ENCODE measurements at places on chromosomes 12 and 14.
A peak's percentile ranks its signal among the peaks of the same experiment; 100 is the strongest.

- DNase-seq = no peak
Observed at GRCh38 chr14:68814238-68814538, 21.3 kb upstream of the ZFP36L1 start.

GRCh38 chr12:81644503-81644902, 114.6 kb downstream of the PPFIA2 start:
- DNase-seq = no peak

DNA sequence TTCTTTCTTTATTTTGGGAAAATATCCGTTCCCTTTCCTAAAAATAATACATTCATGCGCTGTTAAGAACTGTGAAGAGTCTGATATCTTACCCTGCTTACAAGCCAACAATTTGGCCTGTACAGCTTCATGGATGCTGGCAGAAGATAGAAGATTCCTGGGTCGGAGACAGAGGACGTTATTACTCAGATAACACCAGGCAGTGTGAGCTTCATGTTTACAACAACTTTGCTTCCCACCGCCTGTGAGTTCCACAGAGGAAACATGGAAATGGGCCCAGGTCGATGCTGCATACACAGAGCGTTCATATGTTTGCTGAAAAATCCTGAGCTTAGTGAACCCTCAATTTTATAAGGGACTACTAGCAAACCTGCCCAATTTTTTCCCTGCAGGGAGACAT, 705.6 kb upstream of the SEL1L start:
- no peak for DNase-seq

DNA sequence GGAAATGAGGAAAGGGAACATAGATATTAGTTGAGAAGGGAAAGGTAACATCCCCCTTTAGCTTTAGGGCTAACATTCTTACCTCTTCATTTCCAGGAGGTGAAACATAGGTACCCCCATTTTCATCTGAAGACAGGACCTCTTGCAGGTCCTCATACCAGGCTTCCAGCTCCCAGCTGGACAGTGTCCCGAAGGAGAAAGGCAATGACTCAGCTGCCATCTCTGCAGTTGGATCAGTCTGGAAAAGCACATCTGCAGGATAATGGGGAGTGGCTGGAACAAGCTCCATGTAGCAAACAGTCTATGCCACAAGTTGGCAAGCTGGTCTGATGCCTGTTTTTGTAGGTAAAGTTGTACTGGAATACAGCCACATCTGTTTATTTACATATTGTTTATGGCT, 3.1 kb downstream of the DDIT3 start:
- no peak for DNase-seq

GRCh38 chr14:31592631-31593030, 31.4 kb downstream of the NUBPL start:
- no peak for DNase-seq

DNA sequence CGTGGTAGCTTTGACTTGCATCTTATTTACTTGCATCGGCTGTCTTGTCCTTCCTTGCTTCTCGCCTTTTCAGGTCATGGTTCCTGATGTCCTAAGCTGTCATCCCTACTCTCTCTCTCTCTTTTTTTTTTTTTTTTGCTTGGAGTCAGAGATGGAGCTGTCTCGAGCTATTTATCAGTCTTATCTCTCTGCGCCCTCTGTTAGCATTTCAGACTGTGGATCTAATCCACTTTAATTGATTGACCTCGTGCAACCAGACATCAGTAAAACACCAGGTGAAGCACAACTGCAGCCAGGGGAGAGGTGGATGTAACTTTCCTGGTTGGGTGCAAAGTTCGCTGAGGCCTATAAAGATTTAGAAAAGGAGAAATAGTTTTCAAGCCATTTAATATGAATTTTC, 554.8 kb downstream of the DIO2 start:
- DNase-seq = no peak

DNA sequence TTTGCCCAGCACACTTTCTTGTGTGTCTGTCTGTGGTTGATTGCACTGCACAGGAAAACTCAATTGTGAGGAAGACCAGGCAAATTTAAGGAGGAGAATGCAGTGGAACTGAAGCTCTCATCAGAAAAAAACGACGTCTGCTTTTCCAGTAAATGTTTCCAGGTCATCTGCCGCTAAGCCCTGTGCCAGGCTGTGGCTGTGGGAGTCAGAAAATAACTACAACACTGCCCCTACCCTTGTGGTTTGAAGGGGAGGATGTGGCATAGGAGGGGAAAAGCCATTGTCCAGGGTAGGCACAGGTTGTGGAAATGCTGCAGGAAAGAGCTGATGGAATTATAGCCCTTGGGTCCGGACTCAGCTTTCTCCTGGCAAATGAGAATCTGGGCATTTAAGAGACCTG, 259.7 kb upstream of the TMEM132C start:
- DNase-seq = no peak

DNA sequence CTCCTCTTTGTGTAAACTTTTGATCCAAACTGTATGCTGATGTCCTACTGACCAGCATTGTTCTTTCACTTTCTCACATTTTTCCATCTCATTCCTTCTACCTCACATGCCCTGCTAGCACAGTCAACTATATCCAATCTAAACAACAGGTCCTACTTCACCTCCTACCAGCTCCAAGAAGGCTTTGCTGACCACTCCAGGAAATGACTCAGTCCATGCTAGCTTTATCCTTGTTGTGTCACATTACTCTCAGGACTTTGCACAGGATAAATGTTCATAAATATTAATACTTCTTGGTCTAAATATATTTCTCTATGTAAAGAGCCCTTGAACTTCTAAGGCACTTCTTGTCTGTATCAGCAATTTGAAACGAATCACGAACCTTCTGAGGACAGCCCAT, 64.9 kb upstream of the PCED1B start:
- DNase-seq = no peak

DNA sequence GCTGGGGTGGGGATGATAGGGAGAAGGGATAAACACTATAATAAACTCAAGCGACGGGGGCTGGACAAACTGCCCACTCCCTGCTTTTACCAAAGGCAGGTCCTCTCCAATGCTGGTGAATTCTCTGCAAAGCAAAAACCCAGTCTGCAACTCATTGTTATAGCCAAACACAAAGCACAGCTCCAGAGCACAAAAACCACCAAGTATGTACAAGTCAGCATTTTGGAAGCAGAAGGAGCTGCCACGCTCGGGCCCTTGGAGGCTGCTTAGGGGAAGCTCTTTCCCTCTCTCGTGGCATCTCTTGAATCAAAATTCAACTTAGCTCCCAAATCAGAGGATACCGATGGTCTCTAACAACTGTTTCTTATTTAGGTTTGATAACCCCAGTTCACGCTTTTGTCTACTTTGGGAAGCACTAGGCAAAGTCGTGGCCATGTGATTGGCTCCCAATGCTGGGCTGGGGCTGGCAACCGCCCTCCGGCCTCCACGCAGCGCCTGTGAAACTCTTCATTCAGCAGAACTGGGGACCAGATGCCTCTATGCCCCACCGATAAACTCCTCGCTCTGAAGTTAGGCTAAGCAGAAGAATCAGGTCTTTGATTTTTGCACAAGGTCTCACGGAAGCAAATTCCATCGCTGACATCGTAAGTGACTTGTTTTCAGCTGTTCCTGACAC, 158.5 kb upstream of the FOXN3 start:
- DNase-seq = no peak

- no peak for DNase-seq
Observed at GRCh38 chr12:93758801-93759373, 81.7 kb downstream of the CRADD start.

GRCh38 chr12:12460935-12461922, 101.4 kb downstream of the DUSP16 start:
- DNase-seq = no peak

- DNase-seq = no peak
Observed at GRCh38 chr12:94819011-94819410, 168.7 kb upstream of the TMCC3 start.

DNA sequence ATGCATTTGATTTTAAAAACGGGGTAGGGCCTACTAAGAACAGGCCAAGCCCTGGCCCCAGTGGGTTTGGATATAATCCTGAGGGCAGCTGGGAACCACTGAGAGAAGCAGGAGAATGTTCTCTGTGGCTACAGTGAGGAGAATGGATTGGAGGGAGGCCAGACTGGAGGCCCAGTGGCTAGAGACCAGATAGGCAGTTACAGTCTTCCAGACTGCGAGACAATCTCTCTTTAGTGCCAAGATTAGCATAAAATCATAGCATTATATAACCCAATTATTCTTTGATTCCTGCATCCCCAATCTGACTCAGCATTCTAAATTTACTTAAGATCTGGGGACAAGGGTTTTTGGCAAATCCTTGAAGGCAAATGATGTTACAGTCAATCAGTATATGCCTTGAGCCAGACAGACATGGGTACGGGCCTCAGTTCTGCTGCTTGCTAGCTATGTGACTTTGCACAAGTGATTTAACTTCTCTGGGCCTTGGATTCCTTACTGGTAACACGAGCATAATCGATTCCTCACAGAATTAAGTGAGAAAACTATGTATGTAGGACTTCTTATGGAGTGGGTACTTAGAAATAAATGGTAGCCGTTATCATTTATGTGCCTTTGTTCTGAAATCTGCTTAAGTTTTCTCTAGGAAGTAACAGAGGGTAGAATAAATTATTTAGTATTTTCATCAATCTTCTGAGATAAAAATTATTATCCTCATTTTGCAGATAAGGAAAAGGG, 18.3 kb downstream of the NINJ2 start:
- DNase-seq = peak; percentile 43

- DNase-seq = no peak
Observed at GRCh38 chr14:43735932-43736331, 771.2 kb downstream of the FSCB start.

- peak; percentile 46 for DNase-seq
Observed at GRCh38 chr12:53381731-53382630, 2.0 kb downstream of the SP1 start.

GRCh38 chr14:48435221-48435620, 759.8 kb upstream of the MDGA2 start:
- DNase-seq = no peak

DNA sequence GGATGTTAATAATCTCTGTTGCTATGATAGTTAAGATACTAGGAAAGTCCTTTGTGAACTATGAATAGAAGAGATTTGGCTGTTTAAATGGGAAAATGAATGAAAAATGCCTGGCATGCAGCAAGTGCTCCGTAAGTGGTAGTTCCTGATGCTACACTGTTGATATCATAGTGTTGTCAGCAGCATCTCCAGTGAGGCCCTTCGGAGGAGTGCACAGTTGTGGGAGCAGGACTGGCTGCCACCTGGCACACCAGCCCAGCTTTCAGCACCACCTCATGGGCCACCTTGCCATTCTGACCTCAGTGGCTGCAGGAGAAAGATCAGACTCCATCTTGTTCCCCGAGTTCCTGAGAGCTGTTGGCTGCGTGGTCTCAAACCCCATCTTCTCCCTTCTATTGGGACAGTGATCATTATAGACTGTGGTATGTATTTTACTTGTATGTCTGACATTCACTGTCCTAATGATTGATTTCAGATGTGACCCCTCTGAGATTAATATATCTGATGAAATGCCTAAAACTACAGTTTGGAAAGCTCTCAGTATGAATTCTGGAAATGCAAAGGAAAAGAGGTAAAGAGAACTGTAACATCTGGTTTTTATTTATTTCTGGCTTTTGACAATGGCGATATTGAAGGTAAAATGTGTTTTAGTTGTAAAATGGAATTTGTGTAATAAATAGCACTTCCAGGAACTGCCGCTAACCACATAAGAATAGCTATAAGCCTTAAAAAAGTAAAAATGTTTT, 80.9 kb downstream of the SLC4A8 start:
- DNase-seq = no peak

- DNase-seq = peak; percentile 72
Observed at GRCh38 chr14:105490267-105490571, 827 bp upstream of the TEDC1 start.

DNA sequence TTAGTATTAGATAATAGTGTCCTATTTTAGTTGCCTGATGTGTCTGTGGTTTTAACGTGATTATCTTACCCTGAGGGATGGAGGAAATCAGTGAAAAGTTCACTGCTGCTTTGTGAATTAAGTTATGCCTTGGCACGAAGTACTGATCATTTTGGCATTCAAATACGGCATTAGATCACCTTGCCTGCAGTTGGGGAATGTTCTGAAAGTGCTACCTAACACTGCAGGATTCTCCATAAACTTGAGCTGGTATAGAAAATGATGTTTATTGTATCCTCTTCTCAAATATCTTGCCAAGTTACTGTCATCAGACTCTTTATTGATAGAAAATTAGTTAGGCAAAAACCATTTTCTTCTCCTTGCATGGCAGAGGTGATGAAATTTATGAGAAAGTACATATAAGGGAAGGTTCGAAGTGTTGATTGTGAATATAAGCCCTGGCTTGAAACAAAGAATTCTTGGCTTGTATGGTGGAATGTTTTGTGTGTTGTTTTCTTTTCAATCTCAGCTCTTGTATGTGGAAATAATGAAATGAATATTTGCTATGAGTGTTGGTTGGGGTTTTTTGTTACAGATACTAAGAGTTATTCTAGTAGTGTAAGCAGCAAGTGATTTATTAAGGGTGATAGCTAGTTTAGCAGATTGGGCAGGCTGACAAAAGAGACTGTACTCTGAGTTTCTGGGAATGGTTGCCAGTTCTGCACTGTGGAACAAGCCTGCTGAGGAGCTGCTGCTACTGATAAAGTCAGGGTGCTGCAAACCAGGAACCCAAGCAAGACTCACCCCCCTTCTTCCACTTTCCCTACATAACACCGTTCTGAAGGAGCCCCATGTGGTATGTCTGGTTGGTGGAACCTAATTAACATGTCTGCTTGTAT, 448.3 kb downstream of the PCNX1 start:
- DNase-seq = no peak

GRCh38 chr12:52249511-52250047, 16.5 kb downstream of the KRT7 start:
- DNase-seq = no peak

GRCh38 chr12:52363111-52363679, 4.1 kb downstream of the KRT85 start:
- no peak for DNase-seq

GRCh38 chr14:101878822-101879528, 85.4 kb upstream of the DYNC1H1 start:
- no peak for DNase-seq

DNA sequence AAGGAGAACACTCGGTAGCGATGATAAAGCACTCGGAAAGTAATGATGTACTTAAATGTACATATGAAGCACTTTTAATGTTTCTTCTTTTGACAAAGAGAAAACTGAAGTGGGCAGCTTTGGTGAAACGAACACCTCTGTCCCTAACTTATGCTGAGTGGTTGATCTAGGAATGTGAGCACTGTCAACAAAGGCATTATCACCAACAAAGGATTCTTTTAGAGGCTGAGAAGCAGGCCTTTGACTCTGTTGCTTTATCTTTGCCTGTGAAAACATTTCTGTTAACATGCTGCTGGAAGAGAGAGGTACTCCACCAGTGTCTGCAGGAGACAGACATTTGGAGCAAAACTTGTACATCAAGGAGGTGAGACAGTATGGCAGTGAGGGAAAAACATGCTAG, 103.2 kb upstream of the VRK1 start:
- no peak for DNase-seq

DNA sequence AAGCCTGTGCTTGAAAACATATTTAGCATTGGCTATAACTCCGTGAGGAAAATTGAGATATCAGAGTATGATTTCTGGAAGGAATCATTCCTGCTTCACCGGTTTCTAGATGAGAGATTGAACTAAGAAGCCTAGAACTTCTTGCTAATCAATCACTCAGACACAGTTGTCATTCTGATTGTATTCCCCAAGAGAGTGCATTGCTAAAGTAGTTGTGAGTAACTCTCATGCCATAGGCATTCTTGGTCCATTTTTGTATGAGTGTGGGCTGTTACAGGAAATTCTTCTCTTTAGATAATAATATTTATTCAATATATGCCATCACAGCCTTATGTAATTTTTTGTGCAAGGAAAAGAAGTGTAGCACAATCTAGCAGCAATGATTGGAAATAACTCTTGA, 893.3 kb upstream of the MDGA2 start:
- DNase-seq = no peak

Data from left ventricle myocardium superior (tissue), 1 donor.